CD4-positive, alpha-beta T cell treated with Interferon alpha-2 for 1 hour (primary cell): ENCODE measurements at places on chromosomes 1 and 21.

GRCh38 chr1:152860129-152860528 lies 333 bp downstream of the LCE7A start:
- no peak for DNase-seq

GRCh38 chr1:219733511-219734174 lies 120.7 kb upstream of the ZC3H11B start:
- DNase-seq, result no peak

DNA sequence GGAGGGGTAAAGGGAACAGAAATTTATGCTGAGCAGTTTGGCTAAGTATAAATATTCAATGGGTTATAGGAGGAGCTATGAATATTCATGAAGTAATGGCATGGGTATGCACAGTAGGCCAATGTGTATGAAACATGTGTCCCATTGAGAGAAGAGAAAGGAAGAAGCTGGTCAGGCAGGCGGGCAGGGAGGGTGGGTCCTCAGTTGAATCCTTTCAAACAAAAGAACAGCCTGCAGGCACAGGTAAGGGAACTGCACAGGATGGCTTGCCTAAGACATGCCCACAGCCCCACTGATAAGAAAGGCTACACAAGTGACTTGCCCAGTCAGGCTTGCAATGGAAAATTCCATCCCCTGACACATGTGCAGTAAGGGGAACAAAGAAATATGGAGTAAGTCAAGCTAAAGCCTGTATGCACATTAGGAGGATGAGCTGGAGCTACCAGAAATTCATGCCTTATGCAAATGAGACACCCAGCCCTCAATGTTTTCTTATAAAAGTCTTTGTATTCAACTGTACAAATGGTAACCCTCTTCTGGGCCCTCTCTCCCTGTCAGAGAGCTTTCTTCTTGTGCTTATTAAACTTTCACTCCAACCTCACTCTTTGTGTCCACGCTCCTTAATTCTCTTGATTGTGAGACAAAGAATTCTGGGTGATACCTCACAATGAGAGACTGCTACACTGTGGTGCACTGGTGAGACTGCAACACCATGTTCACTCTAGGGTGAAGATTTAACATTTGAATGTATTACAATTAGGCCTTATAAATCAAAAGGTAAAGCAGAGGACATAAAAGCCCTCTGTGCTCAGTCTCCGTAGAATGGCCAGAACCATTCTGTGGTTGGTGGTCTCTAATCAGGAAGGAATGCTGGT lies 96.5 kb downstream of the ATP1B1 start:
- DNase-seq, result no peak

- no peak for DNase-seq
Observed at GRCh38 chr1:38013227-38013622, 691 bp downstream of the UTP11 start.

DNA sequence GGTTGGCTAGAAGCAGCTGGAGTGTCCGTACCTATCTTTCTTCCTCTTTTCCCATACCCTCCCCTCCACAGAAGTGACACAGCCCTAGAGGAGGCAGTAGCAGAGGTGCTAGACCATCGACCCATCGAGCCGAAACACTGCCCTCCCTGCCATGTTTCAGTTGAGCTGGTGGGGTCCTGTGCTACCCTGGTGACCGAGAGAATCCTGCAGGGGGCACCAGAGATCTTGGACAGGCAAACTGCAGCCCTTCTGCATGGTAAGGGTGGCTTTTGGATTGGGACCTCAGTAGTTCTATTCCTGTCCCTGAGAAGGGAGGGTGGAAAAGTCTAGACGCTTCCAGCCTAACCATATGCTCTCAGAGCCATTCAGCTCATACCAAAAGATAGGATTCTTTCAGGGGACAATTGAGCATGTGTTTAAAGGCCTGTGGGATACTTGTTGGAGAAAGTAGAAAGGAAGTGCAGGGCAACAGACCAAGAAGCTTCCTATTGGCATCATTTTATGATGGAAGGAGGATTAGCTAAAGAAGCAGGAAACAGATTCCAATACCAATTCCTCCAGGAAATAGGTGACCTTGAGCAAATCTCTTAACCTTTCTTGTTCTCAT lies 11.7 kb upstream of the BNIPL start:
- peak; percentile 87 for DNase-seq
